ENCODE measurements at places on chromosomes 7 and 10.

DNA sequence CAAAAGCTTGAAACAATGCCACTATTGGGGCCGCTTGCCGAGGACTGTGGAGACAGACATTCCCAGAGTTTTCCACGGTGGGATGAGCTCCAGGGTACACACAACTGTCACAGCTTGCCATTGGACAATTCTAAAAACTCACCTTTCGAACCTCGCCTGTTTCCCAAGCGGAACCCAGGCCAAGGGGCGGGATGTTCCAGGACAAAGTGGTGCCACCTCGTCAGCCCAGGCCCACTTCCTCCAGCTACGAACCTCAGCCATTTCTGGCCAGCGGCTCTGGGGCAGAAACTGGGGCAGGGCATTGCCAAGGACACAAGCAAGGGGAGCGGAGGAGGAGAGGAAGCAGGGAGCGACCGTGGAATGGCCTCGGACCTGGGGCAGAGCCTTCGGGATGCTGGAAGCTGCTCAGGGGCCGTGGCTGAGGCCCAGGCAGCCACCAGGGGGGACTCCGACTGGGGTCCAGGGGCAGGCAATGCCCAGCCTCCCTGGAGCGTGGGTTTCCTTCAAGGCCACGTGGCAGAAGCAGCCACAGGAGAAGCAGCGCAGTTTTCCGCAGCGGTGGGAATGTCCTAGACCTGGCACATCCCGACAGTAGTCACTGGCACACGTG is 44.7 kb upstream of the INSIG1 start:
- no peak for DNase-seq

DNA sequence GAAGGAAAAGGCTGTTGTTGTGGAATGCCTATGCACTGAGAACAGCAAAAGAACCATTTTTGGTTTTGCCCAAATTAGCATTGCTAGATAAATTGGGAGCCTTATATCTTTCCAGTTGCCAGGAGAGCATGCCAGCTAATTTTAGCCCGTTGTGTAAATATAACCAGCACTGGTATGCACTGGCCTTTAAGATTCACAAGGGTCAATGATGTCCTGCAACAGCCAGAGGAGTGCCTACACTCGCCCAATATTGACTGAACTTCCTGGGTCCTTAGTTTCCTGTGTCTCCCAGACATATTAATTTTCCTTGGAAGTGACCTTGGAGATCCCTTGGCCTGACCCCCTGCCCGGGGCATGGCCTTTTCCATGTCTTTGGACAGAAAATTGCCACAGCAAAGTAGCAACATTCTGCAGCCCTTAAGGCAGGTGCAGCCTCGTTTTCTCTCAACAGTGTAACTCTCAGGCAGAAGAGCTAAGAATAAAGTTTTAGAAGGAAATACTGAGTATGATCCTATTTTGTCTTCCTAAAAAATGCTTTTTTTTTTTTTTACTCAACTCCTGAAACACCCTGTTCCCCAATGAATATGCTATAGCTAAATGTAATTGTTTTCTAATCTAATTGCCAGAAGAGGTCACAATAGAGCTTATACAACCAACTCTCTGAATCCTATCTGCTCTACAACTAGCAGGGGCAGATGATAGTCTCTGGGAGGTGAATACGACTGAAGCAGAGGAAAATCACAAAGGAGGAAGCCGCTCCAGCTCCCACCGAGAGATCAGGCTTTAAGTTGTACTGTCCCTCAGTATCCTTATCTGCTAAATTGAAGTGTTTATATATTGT is 131.9 kb upstream of the PCGF5 start:
- DNase-seq: no peak

- DNase-seq: no peak
Observed at GRCh38 chr10:118922226-118922625, 107.3 kb upstream of the NANOS1 start.

DNA sequence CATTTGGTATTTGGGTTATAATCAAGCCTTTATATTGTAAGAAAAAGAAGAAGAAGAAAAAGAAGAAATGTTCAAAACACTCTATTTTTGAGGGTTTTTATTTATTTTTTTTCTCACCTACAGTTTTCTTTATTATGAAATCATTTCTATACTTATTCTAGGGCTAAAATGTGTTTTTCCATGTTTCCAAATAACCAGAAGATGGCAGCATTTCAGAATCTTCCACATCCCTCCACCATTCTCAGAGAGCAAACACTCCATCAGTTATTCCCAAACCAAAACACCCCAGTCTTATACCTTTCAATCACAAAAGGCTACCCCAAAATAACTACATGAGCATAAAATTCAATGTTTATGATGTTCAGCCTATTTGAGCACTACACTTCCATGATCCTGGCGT is 38.7 kb upstream of the PPP1R17 start:
- no peak for DNase-seq

- DNase-seq: no peak
Observed at GRCh38 chr10:80526742-80527141, 11.0 kb upstream of the SH2D4B start.

DNA sequence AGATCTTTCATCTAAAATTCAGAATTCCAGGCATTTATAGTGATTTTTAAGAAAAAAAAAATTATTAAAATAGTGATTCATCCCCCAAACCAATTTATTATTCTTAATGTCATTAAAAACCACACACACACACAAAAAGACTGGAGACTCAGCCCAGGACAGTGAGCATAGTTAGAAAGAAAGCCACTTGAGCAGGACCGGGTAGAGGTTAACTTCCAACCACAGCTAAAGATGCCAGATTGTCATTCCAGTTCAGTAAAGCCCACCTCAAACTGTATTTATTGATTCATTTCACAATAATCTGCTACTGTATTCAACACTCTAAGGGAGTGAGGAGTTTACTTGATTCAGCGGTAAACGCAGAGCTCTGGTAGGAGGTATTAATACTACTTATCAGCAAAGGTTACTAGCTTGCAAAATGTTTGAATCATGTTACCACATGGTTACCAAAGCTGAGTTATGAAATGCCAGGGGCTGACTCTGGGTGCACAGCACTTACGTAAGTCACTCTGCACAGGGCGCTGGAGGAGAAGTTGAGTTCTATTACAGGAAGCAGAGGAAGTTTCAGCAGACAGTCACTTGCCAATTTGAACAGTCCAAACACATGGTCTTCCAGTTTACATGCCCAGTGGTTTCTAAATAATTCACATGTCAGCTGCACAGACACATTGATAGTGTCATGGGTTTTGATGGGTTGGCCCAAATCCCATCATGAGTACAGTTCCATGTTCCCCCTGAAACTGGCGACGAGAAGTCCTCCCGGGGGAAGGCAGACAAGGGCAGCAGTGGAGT is 64.6 kb downstream of the KLF6 start:
- no peak for DNase-seq

- DNase-seq: no peak
Observed at GRCh38 chr7:100875356-100875751, 451 bp downstream of the SRRT start.

DNA sequence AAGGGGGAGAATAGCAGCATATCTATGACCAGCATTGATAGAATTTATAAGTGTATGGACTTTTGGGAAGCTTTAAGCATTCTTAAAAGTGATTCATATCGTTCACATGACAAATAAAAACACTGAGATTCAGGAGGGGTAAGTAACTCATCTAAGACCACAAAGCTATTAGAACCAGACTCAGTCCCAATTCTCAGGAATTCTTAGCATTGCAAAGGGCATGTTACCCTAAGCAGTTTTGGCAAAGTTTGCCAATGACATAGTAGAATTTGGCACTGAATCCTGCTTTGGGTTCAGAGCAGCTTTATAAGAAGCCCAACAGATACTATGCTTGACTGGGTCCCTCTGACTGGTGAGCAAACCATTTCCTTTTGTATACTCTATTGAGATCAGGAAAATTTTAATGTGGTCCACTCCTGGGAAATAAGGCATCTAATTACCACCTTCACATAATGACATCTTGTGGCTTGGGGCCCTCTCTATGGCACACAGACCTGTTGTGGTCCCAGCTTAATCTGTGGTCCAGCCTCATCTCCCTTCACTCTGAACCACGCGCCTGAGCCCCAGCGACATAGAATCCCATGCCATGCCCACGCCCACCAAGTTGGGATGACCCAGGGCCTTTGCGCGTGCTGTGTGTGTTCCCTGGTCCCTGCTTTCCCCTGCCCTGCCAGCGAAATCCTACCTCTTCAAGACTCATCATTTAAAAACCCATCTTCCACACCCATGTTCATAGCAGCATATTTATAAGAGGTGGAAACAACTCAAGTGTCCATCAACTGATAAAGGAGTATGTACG is 37.5 kb upstream of the DOCK1 start:
- DNase-seq: no peak

- no peak for DNase-seq
Observed at GRCh38 chr10:99906470-99906869, 103.3 kb downstream of the DNMBP start.

DNA sequence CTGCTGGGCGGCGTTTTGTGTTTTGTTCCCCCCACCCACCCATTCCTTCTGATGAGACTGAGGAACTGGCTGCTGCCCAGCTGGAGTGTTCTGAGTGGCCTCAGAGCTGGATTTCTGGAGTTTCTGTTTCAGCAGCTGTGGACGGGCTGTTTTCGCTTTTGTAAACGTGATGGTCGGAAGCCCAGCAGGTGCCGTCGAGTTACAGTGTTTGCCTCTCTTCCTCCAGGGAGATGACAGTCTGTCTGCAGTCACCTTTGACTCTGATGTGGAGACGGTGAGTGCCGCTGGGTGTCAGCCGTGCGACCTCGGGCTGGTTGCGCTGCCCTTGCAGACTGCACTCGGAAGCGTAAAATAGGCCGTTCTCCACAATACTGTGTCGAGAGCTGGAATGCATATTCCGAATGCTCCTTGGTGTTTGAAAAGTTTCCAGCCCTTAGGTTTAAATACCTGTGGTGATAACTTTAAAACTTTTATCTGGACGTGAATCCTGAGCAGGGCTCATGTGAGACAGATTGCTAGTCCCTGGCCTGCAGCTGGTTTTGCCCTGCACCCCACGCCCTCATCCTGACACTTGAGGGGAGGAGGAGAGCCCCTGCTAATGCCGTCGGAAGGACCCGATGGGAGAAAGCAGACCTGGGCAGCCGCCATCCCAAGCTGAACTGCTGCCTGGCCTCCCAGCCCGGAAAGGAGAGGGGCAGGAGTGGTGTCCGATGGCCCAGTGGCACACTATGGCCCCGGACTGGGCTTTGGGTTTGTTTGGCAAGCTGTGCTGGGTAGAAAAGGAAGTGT is 8.3 kb downstream of the IQCE start:
- no peak for DNase-seq

GRCh38 chr10:75407713-75408508 is 6.3 kb upstream of the ZNF503 start:
- no peak for DNase-seq

- DNase-seq: no peak
Observed at GRCh38 chr10:49526619-49527018, 12.3 kb downstream of the ERCC6 start.

GRCh38 chr10:113856563-113856962 is 2.1 kb downstream of the NHLRC2 start:
- DNase-seq: no peak

GRCh38 chr10:31999070-31999660 is 57.1 kb downstream of the KIF5B start:
- DNase-seq: no peak

DNA sequence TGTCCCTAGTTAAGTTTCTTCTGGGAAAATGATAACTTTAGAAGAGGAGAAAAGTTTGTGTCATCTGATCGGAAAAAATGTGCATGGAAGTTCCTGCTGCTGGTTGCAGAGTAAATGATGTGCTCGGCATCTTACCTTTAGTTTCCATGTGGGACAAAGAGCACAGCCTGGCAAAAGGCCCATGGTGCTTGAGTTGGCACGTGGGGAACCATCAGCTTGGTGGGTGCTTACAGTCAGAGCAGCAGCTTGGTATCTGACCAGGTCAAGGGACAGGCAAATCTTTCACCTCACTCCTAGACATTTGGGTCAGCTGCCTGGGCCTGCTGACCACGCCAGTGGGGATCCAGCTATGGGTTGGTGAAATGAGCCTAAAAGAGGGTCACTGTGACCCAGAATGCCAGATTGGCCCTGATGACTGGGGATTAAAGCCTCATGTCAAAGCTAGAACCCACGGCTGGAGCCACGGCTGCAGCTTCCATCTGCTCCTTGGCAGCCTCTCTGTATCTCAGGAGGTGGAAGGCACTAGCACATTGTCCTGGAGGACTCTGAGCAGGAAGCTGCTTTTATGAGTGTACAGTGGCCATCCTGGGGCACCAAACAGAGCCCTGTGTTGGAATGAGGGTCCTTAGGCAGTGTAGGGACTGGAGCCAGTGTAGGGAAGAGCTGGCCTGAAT is 24.7 kb downstream of the VWC2 start:
- DNase-seq: no peak

DNA sequence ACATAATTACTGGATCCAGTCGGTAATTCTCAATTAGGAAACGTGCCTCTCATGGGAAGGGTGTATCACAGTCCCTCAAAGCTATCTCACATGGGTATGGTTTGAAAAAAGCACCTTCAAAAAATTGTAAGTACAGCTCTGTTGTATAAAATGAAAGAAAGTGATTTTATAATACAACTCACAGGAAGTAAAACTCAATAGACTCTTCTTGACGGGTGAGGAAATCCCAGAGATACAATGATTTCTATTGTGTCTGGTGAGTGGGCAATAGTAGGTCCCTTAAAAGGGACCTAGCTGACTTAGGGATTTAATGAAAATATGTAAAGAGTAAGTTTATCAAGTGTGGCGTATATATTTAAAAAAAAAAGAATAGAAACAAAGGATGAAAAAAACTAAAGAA is 27.0 kb downstream of the TASOR2 start:
- no peak for DNase-seq

GRCh38 chr7:141511316-141511675 is 39.9 kb upstream of the AGK start:
- no peak for DNase-seq

GRCh38 chr10:133013463-133013862 is 71.1 kb upstream of the CFAP46 start:
- no peak for DNase-seq

DNA sequence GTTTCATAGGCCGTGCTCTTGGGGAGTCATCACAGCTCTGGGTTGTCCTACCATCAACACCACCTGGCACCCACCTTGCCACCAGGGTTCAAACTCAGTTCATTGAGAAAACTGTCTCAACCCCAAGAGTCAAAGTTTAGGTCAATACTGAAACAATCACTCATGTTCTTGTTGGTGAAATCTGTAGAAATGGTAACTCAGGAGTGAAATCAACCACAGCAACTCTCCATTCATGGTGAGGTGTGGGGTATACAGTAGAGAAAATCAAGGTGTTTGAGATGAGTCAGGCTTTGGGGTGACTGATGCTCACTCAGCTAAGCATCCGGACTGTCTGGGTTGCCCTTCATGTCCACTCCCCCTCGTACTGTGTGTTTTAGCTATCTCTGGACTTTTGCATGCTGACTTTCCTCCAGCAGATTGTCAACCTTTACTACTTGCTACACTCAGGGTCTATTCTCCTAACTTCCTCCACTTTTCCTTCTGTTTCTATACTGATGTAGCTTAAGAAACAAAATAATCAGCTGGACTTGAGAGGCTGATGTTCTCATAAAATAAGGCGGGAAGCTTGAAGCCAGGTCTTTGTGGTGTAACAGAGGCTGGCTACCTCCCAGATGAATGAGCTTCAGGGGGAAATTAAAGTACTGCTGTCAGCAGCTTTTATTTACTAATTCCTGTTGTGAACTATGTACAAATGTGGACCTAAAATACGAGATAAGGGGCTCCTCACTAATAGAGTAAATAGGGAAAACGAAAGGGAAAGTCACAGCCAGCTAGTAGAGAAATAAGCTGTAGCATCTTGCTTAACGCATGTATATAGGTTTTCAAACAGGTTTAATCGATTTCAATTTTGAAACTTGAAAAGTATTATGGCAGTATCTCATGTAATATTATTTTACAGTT is 173.6 kb upstream of the AKR1E2 start:
- no peak for DNase-seq

- DNase-seq: no peak
Observed at GRCh38 chr7:122544463-122544862, 154.5 kb downstream of the RNF133 start.

Data from cortex of kidney (tissue), 1 donor.